ENCODE measurements at places on chromosomes 3 and 15.

DNA sequence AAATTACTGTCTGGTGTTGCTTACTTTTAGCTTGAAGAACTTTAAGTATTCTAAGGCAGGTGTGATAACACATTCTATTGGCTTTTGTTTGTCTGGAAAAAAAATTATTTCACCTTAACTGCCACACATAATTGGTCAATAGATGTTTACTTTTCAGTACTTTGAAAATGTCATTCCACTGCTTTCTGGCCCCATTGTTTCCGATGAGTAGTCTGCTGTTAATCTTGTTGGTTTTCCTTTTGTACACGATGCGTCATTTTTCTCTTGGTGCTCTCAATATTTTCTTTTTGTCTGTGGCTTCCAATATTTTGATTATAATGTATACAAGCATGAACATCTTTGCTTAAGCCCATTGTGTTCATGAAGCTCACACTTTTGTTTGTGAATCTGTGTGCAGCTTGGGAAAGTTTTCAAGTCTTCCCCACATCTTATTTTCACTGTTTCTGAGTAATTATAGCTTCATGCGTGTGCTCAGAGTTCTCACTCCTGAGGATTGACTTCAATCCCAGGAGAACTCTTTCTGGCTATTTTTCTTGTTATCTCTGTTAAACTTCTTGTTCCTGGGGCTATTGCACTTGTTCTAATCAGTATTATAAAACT lies 664.7 kb downstream of the IGSF11 start:
- no peak for DNase-seq

GRCh38 chr3:61118830-61119229 lies 132.4 kb downstream of the FHIT start:
- DNase-seq = no peak

GRCh38 chr3:4771243-4771642 lies 208.0 kb upstream of the BHLHE40 start:
- DNase-seq = no peak

- DNase-seq = no peak
Observed at GRCh38 chr3:55283441-55283925, 203.6 kb downstream of the WNT5A start.

Measured in amniotic stem cell (primary cell).